CD4-positive, CD25-positive, alpha-beta regulatory T cell (primary cell): ENCODE measurements at places on chromosomes 12 and 14.

- no peak for DNase-seq
Measured at GRCh38 chr14:92494512-92494911, 19.1 kb upstream of the RIN3 start.

GRCh38 chr14:21191809-21192446 lies 36.1 kb upstream of the OR5AU1 start:
- DNase-seq = peak; percentile 57

DNA sequence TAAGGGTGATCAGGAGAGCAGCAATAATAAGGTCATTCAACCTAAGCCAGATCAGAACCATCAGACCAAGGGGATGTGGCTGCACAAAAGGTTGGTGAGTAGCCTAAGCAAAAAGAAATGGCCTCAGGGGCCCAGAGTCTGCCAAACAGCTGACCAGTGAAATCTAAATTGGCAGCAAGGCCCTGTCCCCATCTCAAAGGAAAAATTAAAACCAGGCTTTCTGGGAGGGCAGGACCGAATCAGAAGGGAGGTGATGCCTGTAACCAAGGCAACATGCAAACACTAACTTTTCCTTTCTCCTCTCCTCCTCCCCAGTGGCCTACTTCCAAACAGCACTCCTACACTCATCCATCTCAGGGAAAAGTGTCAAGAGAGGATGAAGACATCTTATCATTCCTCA lies 256.4 kb downstream of the NUAK1 start:
- DNase-seq = no peak

DNA sequence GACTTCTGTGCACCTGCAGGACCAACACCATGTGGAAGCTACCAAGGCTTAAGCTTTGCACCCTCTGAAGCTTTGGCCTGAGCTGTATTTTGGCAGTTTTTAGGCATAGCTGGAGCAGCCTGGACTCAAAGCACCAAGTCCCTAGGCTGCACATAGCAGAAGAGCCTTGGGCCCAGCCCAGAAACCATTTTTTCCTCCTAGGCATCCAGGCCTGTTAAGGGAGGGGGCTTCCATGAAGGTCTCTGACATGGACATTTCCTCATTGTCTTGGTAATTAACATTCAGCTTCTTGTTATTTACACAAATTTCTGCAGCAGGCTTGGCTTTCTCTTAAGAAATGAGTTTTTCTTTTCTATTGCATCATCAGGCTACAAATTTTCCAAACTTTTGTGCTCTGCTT lies 475.8 kb upstream of the FLRT2 start:
- DNase-seq = no peak

GRCh38 chr12:55428331-55429243 lies 2.5 kb downstream of the OR6C76 start:
- no peak for DNase-seq
